ENCODE measurements at places on chromosomes 12 and 14.

DNA sequence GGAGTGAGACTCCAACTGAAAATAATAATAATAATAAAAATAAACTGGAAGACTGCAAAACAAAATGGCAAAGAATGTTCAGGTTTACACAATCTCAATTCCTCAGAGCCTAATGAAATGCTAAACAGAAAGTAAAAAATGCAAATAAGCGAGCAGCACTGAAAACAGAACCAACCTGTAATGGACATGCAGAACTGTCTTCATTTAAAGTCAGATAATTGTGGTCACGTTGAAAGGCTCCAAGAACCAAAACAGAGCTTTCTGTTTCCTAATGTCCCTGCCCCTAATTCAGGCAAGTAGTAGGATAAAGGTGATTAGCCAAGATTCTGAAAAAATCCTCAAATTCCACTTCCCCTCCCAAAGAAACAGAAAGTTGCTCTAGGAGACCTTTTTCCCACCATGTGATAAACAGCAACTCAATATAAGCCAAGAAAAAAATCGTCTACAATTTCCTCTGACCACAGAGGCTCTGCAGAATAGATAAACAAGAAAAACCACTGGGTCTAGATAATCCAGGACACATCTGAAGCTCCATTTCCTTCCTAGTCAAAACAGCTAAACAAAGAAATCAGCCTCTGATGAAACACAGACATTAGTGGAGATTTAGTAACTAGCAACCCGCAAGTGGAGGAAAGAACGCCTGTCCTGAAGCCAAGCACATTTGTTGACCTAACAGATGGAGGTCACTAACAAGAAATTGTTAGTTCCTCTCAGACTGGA is 3.0 kb downstream of the MIS18BP1 start:
- H3K4me3 ChIP-seq, result no peak overlapping the region
- no peak for DNase-seq
- H3K4me1 ChIP-seq, result peaks cover 41% of the 10 kb centered on the region
- H3K36me3 ChIP-seq, result no peaks in the 10 kb centered on the region
- no peaks in the 10 kb centered on the region for H3K27me3 ChIP-seq

- H3K27me3 ChIP-seq, result no peaks in the 10 kb centered on the region
- H3K4me3 ChIP-seq, result no peak overlapping the region
- DNase-seq, result peak; percentile 60
Measured at GRCh38 chr12:12934556-12934955, 17.4 kb downstream of the GPRC5D start.

- no peak overlapping the region for H3K27ac ChIP-seq
- H3K27me3 ChIP-seq, result no peaks in the 10 kb centered on the region
- H3K4me3 ChIP-seq, result no peak overlapping the region
- no peaks in the 10 kb centered on the region for H3K36me3 ChIP-seq
- H3K4me1 ChIP-seq, result no peaks in the 10 kb centered on the region
Measured at GRCh38 chr14:30034152-30034551, 106.5 kb upstream of the PRKD1 start.

DNA sequence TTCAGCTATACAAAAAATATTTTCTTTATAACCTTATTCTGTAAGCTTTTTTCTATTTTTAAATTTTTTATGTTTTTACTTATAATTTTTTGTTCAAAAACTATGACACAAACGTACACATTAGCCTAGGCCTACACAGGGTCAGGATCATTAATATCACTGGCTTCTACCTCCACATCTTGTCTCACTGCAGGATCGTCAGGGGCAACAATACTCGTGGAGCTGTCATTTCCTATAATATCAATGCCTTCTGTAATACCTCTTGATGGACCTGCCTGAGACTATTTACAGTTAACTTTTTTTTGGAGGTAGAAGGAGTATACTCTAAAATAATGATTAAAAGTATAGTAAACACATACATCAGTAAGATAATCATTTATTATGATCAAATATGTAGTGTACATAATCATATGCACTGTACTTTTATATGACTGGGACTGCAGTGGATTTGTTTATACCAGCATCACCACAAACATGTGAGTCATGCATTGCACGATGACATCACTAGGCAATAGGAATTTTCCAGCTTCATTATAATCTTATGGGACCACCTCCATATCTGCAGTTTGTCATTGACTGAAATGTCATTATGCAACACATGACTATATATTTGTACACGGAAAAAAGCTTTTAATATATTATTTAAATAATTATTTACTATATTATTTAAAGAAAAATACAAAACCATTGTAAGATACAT is 18.5 kb upstream of the PMCH start:
- no peak overlapping the region for H3K4me3 ChIP-seq
- no peaks in the 10 kb centered on the region for H3K36me3 ChIP-seq
- no peak for DNase-seq
- no peaks in the 10 kb centered on the region for H3K27me3 ChIP-seq
- no peaks in the 10 kb centered on the region for H3K4me1 ChIP-seq

- H3K27me3 ChIP-seq, result no peaks in the 10 kb centered on the region
- no peak overlapping the region for H3K27ac ChIP-seq
- H3K4me3 ChIP-seq, result no peak overlapping the region
- no peak for DNase-seq
- peaks cover 16% of the 10 kb centered on the region for H3K4me1 ChIP-seq
Measured at GRCh38 chr12:21647179-21647578, 10.5 kb downstream of the LDHB start.

DNA sequence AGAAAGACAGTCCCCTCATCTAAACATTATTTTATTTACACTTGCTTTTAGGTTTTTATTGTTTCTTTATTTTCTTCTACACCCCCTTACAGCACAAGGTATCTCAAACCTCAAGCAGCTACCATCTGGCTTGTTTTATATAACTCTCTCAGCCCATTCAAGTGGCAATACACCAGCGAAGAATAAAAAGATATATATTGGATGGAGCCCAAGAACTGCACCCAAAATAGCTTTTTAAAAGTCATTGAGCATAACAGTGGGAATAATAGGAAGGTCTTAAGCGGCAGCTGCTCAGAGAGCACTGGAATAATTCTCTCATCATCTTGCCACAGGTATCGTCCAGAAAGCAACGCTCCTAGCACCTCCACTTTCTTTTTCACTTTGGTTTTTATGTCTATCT is 322.5 kb downstream of the SYT1 start:
- no peaks in the 10 kb centered on the region for H3K27me3 ChIP-seq
- H3K4me3 ChIP-seq, result no peak overlapping the region
- DNase-seq, result no peak
- no peaks in the 10 kb centered on the region for H3K36me3 ChIP-seq
- H3K4me1 ChIP-seq, result no peaks in the 10 kb centered on the region
